ENCODE measurements at places on chromosomes 2 and 18. TPM values are rescaled to one million over a fixed set of nuclear protein-coding genes. Genes with fewer than 3 reads are reported as not detected.

The SAG gene
- total RNA-seq = not detected

The FABP1 gene
- total RNA-seq = not detected

The CTNNA2 gene
- total RNA-seq = not detected

The NOSTRIN gene
- total RNA-seq = not detected

The ATP8B1 gene
- total RNA-seq = 1.4 TPM

The POTEC gene
- not detected for total RNA-seq

The CNGA3 gene
- not detected for total RNA-seq
